ENCODE measurements at places on chromosomes 1 and 21.
A peak's percentile ranks its signal among the peaks of the same experiment; 100 is the strongest.

GRCh38 chr1:205596876-205597275 is 34.9 kb downstream of the ELK4 start:
- DNase-seq: no peak

- DNase-seq: no peak
Observed at GRCh38 chr1:203477748-203478147, 2.1 kb downstream of the PRELP start.

GRCh38 chr1:165486663-165487062 is 41.7 kb upstream of the RXRG start:
- DNase-seq: no peak

DNA sequence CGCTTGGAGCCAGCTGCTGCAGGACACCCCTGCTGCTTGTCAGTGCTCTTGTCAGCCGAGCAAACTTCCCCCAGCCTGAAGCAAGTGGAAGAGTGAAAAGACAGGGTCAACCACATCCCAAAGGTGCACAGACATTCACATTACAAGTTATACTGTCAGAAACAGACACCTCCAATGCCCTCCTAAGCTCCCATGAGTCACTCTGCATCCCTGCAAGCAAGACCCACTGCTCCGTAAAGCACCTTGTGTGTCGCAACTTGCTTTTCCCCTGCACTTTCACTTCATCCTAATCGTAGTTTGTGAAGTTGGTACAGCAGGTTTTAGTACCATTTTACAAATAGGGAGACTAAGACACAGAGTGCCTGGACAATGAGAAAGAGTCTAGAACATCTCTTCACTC is 51.1 kb downstream of the KCNH1 start:
- no peak for DNase-seq

- no peak for DNase-seq
Observed at GRCh38 chr1:93438716-93439115, 9.2 kb upstream of the FNBP1L start.

DNA sequence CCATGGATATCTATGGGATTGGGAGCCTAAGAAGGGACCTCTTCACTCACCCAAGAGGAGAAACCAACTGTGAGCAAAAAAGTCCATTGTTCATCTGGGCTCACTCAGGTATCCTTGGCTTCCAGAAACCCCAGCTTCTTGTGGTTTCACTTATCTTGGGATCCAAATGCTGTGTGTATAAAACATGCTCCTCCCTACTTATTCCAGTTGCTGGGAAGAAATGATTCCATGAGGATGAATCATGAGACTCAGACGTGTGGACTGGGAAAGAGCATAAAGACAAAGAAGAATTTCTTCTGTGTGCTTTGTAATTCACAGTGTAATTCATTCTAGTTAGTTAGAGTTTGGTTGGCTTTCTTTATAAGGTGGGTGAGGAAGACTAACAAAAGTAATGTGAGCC is 283.7 kb downstream of the ZNF648 start:
- no peak for DNase-seq

GRCh38 chr1:230125141-230125540 is 58.1 kb downstream of the GALNT2 start:
- no peak for DNase-seq

DNA sequence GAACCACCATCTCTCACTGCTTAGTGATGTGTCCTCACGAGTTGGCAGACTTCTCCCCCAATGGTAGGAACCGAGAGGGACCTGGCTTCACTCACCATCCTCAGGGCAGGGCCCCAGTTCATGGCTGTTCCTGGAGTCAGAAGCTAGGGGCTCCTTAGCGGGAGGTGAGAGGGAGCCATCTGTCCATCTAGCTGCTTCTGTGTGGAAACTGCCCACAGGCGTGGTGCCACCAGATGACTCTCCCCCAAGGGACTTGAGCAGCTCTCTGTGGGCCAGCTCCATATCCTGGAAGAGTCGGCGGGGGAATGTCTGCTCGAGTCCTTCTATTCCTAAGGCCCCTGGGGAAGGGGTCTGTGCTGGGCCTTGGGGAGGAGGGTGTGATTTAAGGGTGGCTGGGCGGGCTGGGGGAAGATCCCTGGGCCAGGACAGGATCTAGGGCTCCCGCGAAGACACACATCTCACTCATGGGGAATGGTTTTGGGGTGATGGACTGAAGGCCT is 16.3 kb downstream of the LRRC71 start:
- DNase-seq: peak; percentile 12

- no peak for DNase-seq
Observed at GRCh38 chr21:45002381-45003204, 62.8 kb downstream of the SLX9 start.

DNA sequence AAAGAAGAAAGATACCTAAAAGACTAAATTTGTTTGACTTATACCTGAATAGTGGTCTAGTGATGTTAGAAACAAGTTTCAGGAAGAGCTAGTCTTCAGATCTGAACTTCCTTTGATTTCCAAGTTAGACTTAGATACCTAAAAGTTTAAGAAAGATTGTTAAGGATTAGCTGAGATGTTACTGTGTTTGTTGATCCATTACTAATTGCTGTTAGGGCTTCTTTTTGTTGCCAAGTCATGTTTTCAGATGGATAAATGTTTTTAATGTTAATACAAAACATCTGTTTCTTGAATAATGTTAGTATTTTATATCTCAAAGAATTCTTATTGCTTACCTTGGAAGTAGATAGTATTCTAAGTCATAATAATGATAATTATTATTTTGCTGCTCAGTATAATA is 11.6 kb downstream of the GNAI3 start:
- DNase-seq: no peak

GRCh38 chr1:214833178-214833756 is 230.3 kb downstream of the CENPF start:
- DNase-seq: no peak

GRCh38 chr1:94225845-94226244 is 11.5 kb downstream of the ARHGAP29 start:
- no peak for DNase-seq

DNA sequence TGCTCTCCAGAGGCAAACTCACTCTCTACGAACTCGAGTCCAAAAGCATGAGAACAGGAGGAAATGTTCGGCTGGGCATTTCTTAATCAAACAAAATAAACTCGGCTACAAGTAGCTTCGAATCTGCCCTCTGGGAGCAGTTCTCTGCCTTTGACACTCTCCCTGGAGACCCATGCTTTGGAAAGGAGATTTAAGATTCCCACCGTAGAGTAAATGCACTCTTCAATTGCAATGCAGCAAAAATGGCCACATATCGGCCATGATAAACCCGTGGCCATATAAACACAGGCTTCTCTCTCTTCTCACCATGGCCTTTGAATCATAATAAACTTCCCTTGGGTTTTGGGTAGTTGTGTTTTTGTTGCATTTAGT is 215.4 kb downstream of the TOMM20 start:
- DNase-seq: no peak

Data from NCI-H446 (cell line).